ENCODE measurements at places on chromosomes 2 and 18.
A peak's percentile ranks its signal among the peaks of the same experiment; 100 is the strongest.

GRCh38 chr18:56559044-56559443 lies 79.3 kb downstream of the TXNL1 start:
- no peak for DNase-seq

DNA sequence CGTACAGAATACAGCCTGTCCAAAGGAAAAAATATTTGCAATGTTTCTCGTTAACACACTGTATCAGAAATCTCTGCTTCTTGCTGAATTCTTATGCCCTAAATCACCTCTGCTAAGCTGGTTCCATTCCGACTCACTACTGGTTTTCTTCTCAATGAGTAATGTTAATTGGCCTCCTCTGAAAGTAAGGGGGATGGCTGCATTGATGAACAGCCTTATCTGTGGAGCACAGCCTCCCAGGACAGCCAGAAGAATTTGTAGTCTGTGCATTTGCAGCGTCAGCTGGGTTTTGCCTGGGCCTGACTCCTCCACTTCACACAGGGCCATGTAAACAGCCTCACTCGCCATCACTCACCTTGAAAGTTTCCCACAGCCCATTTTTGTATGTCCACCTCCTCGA lies 127.7 kb downstream of the RNF152 start:
- no peak for DNase-seq

DNA sequence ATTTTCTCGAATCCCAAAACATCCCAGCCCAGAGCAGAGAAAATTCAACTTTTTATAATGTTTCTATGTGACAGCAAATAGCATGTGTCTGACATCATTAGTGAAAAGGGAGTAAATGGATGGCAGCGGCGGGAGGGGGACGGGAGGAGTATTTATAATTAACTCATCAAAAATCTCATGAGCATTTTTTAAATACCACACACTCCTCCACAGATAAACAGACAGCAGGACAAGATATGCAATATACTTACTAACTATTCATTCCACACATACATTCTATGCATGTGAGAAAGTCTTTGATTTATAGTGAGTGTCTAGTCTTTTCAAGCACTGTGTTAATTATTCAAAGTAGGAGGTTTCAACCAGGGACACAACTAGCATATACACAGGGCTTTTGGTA lies 107.6 kb downstream of the LRP2 start:
- DNase-seq = no peak

- no peak for DNase-seq
Observed at GRCh38 chr2:218850796-218851195, 8.8 kb upstream of the WNT6 start.

GRCh38 chr2:14234911-14235310 lies 397.6 kb upstream of the LRATD1 start:
- no peak for DNase-seq

DNA sequence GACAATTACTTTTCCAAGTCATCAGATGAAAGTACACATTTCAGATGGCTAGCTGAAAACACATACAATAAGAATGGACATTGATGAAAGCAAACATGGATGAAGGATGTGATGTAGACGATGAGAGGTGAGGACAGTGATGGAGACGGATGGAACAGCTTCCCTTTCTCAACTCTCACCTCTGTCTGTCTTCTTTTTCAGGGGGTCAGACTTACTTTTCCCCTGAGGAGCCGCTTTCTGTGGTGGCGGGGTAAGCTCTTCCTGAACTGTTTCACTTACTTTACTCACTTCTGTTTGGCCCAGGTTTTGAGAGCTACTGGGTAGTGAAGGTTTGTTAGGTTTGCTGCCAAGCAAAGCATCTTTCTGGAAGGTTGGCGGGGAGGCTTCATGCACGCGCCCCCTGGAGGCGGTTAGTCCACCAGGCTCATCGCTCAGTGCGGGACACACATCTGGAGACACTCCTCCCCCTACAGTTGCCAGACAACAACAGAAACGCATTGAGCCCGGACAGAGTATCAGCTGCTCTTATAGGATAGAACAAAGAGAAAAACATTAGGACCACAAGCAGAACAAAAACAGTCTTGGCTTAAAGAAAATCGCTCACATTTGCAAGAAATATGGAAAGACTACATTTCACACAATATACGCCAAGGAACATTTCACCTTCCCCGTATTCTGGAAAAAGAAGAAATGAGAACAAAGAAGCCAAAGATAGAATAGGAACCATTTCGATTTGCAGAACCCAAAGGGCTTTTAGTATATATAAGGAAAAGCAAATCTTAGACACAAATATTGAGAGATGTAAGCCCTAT lies 90.5 kb downstream of the MYOM1 start:
- DNase-seq = peak; percentile 32

- DNase-seq = no peak
Observed at GRCh38 chr2:85936421-85937068, 47.8 kb upstream of the ST3GAL5 start.
